ENCODE measurements at places on chromosomes 13 and 19.

DNA sequence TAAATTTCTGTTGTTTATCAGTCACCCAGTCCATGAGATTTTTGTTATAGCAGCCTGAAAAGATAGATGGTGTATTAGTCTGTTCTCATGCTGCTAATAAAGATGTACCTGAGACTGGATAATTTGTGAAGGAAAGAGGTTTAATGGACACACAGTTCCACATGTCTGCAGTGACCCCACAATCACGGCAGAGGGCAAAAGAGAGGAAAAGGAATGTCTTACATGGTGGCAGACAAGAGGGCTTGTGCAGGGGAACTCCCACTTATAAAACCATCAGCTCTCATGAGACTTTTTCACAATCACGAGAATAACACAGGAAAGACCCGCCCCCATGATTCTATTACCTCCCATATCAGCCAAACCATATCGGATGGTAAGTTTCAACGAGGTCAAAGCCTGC is 309.2 kb downstream of the LIG4 start:
- DNase-seq: no peak

DNA sequence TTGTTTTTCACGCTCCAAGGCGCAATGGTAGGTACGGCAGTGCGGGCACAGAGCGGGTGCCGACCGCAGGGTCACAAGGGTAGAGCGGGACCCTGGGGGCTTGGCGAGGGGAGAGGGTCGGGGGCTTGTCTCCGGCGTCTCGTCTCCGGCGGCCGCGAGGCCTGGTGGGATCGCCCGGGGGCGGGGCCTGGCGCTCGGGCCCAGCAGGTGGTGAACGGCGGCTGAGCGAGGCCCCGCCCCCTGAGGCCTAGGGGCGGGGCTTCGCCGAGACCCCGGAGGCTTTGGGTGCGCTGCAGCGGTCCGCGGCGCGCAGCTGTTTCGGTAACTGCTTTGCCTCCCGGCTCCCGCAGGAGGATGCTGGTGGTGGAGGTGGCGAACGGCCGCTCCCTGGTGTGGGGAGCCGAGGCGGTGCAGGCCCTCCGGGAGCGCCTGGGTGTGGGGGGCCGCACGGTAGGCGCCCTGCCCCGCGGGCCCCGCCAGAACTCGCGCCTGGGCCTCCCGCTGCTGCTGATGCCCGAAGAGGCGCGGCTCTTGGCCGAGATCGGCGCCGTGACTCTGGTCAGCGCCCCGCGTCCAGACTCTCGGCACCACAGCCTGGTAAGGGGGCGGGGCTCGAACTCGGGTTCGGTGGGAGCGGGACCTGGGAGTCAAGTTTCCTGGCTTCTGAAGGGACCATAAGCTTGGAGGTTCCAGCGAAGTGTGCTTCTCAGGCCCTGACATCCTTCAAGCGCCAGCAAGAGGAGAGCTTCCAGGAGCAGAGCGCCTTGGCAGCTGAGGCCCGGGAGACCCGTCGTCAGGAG is at the start of gene TSEN34:
Gene TSEN34, plus strand, starts transcription at position 298 of the 800 bp plus-strand sequence. Its CDS starts 57 bp downstream, at position 355.
- DNase-seq: peak; percentile 88

GRCh38 chr13:92260363-92260762 is 861.9 kb downstream of the GPC5 start:
- no peak for DNase-seq

- no peak for DNase-seq
These were observed 10.6 kb upstream of the LRRC25 start for GRCh38 chr19:18408053-18408476.

DNA sequence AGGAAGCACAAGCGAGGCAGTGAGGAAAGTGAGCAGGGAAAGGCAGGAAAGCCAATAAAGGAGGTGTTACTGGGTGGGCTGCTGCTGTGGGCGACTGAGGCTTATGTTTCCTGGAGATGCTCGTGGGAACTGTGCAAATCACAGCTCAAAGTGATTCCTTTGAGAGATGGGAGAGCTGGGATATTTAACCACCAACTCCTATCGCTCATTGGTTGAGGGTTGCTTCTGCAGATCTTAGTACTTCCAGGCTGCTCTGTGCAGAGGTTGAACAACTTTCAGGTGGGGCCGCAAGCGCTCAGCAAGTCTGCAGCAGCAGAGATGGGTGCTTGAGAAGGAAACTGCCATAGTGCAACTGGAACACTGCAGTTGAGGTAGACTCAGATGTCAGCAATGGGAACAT is 8.4 kb downstream of the PCDH8 start:
- DNase-seq: no peak

DNA sequence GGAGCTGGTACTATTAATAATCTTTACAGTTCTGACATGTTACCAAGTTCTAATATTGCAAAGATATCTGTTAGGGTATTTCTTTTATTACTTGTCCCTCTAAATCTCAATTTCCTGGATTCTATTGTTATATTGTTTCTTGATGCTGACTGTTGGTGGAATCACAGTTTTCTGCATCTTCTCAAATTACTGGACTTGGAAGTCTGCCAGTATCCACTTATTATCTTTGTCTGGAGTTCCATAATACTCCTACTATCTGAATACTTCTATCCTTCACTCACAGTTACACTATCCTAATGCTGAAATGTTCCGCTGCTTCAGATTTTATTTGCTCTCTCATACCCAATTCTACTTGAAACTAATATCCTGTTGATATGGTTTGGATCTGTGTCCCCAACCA is 1985.7 kb upstream of the PRR20A start:
- no peak for DNase-seq

- no peak for DNase-seq
These were observed 4.0 kb downstream of the SYT5 start for GRCh38 chr19:55176076-55176475.

Data from activated T-cell treated with anti-CD3 and anti-CD28 coated beads for 48 hours (primary cell).